Esophagus squamous epithelium (tissue), 5 donors: ENCODE measurements at places on chromosomes 2 and 18. TPM values are rescaled to one million over a fixed set of nuclear protein-coding genes. Genes with fewer than 3 reads are reported as not detected.

DNA sequence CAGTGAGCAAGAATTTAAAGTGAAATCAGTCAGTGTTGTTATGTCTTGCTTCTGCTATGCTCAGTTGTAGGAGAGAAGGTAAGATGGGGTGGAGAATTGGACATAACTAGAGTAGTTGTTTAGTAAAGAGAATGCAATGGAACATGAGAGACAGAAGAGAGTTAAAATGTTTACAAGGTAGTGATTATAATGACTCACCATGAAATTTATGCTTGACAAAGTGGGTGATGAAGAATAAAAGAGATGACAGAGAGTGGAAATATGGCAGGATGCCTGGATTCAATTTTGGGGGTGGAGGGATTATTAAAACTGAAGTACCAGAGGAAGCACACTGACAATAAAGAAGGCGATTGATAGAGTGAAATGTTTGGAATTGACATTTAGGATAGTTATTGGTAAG is 10.6 kb downstream of the SCG2 start:
- no peaks in the 10 kb centered on the region for H3K36me3 ChIP-seq
- H3K27ac ChIP-seq = no peak overlapping the region
- H3K27me3 ChIP-seq = no peaks in the 10 kb centered on the region
- H3K4me3 ChIP-seq = no peak overlapping the region

DNA sequence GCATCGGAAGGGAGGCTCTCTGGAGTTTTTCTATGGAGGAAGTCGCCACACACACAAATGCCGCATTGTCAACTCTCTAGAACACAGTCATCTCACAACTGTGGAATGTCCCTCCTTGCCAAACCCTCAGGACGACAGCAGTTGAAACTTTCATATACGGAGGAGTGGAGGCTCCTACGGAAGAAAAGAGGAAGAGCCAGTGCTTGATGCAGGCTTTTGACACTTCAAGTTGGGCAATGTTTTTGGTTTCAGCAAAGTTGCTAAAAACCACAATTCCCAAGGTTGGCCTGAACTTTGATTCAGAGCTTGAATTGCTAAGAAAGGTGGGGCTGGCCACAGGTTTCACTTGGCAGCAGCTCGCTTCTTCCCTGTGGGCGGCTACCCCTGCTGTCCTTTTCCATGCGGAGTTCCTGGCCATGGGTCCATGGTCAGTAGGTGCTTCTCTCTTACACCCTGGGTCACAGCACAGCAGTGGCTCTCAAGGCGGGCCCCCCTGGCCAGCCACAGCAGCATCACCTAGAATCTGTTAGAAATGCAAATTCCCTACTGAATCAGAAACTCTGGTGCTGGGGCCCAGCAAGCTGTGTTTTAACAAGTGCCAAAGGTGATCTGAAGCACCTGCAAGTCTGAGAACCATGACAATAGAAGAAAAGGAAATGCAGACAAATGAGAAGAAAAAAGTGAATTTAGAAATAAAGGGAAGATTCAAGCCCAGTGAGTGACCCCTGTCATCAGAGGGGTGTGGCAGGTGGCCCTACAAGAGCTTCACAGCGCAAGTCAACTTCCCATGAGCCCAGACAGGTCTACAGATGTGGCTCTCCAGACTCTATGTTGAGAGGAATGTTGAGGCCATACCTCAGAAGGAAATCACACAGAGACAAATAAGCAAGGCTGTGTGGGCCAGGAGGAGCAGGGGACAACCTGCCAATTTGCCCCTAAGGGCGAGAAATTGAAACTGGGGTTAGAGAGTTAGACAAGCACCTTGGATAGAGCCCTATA is 856.4 kb downstream of the RNF144A start:
- no peak overlapping the region for H3K4me3 ChIP-seq
- no peaks in the 10 kb centered on the region for H3K4me1 ChIP-seq
- H3K27ac ChIP-seq = no peak overlapping the region
- no peaks in the 10 kb centered on the region for H3K36me3 ChIP-seq
- no peaks in the 10 kb centered on the region for H3K27me3 ChIP-seq
- no peak for DNase-seq

- H3K4me1 ChIP-seq = peaks cover 3% of the 10 kb centered on the region
- no peak overlapping the region for H3K4me3 ChIP-seq
- DNase-seq = no peak
- no peak overlapping the region for H3K27ac ChIP-seq
- H3K27me3 ChIP-seq = no peaks in the 10 kb centered on the region
- no peaks in the 10 kb centered on the region for H3K36me3 ChIP-seq
Observed at GRCh38 chr2:15636972-15637785, 45.5 kb downstream of the DDX1 start.

- no peaks in the 10 kb centered on the region for H3K36me3 ChIP-seq
- H3K27ac ChIP-seq = peak overlapping the region; percentile 74
- H3K27me3 ChIP-seq = no peaks in the 10 kb centered on the region
- H3K4me1 ChIP-seq = peaks cover 73% of the 10 kb centered on the region
Observed at GRCh38 chr2:216713691-216714336, 18.5 kb upstream of the IGFBP5 start.

Gene TRIM43
- not detected for total RNA-seq

Gene DNAH7
- 0.38 TPM for total RNA-seq

GRCh38 chr2:15040429-15041084 is 408.0 kb downstream of the LRATD1 start:
- H3K27me3 ChIP-seq = no peaks in the 10 kb centered on the region
- H3K27ac ChIP-seq = no peak overlapping the region
- peaks cover 6% of the 10 kb centered on the region for H3K4me1 ChIP-seq
- no peaks in the 10 kb centered on the region for H3K36me3 ChIP-seq

Gene PLCD4
- total RNA-seq = 2.7 TPM
